ENCODE measurements at places on chromosomes 3 and 15.

GRCh38 chr3:58575971-58576652 is 1.1 kb downstream of the FAM107A start:
- no peaks in the 10 kb centered on the region for H3K36me3 ChIP-seq
- peaks cover 10% of the 10 kb centered on the region for H3K4me1 ChIP-seq
- H3K4me3 ChIP-seq = peak overlapping the region; percentile 20
- DNase-seq = no peak
- H3K27me3 ChIP-seq = no peaks in the 10 kb centered on the region

DNA sequence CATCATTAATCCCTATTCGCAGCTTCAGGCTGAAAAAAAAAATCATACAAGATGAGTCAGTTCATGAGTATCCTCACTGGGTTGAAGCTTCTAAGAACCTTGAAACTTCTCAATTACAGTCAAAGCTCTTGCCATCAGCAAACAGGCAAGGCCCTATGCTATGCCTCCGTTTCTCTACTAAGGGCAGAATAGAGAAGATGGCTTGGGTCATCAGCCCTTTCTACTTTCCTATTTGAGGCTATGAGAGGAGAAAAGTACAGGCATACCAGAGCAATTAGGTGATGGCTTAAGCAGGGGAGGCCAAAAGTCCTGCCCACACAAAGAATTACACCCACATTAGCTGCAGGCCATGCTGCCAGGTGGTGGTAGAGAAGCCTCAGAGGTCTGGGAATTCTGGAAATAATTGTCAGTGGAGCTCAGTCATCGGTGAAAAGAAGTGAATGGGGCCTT is 89.0 kb downstream of the MRPL46 start:
- no peak for DNase-seq
- no peak overlapping the region for H3K27ac ChIP-seq
- H3K27me3 ChIP-seq = no peaks in the 10 kb centered on the region
- H3K36me3 ChIP-seq = no peaks in the 10 kb centered on the region
- H3K4me3 ChIP-seq = no peak overlapping the region

DNA sequence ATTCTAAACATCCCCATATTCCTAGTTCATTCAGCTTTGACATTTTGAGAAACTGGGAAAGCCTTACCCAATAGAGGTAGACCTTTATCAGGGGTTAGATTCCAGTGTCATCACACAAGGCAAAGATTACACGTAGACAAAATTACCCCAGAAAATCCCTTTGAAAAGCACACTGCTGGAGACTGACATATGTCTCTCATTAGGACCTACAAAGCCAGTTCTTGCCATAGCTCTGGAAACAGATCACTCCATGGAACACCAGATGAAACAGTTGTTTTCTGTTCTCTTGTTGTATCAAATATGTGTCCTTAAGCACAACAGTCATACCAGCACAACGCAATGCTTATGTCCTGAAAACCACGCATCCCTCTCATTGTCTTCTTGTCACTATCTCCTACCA is 44.7 kb downstream of the RARB start:
- no peak overlapping the region for H3K4me3 ChIP-seq
- H3K27ac ChIP-seq = peak overlapping the region; percentile 30
- no peaks in the 10 kb centered on the region for H3K36me3 ChIP-seq
- peaks cover 31% of the 10 kb centered on the region for H3K4me1 ChIP-seq
- H3K27me3 ChIP-seq = no peaks in the 10 kb centered on the region

DNA sequence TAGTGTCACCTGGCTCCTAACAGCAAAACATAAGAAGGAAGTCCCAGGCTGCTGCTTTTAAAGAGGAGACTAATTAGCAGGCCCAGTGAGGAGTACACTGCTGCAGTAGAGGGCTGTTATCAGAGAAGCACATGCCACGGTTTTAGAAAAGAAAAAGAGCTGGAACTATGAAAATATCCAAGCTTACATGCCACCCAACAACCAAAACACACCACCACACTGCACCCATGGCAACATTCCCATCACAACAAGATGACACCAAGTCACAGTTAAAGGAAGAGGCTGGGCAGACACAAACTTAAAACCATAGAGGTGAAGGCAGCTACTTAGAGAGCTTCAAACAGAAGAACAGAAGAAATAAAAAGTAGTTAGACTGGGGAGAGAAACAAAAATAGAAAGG is 37.0 kb downstream of the NPTN start:
- H3K4me3 ChIP-seq = no peak overlapping the region
- peaks cover 80% of the 10 kb centered on the region for H3K4me1 ChIP-seq
- no peaks in the 10 kb centered on the region for H3K36me3 ChIP-seq
- no peak for DNase-seq
- no peaks in the 10 kb centered on the region for H3K27me3 ChIP-seq

DNA sequence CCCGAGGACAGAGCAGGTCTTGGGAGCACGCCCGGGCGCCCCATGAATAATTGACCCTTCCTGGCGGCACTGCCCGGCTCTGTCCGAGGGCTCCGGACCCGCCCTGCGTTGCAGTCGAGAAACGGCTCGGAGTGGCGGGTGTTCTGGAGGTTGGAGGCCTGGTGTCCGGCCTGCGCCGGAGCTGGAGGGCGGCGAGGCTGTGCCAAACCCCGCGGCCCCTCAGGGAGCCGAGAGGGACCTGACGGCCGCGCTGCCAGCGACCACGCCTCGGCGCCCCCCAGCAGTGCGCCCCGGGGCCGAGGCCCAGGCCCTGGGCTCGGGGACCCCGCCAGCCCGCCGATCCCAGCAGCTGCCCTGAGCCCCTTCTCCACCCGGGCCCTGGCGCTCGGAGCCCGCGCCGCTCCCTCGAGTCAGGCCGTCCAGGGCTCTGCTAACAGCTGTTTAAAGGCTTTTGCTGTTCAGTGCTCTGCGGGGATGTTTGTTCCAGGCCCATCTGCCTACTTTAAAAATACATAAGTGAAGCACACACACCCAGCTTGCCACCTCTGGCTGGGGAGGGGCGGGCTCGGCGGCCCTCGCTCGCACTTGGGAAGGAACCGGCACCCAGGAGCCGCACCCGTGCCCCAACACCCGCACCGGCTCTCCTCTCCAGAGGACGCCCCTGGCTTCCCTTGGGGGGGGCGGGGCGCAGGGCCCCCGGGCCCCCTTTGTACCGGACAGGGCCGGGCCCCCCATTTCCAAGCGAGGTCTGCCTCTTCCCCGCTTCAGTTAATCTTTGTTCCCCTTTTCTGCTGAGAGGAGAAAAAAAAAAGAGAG is 730 bp upstream of the ZNF710 start:
- H3K36me3 ChIP-seq = no peaks in the 10 kb centered on the region
- peak overlapping the region; percentile 95 for H3K27ac ChIP-seq
- peak; percentile 65 for DNase-seq
- peak overlapping the region; percentile 61 for H3K4me3 ChIP-seq

DNA sequence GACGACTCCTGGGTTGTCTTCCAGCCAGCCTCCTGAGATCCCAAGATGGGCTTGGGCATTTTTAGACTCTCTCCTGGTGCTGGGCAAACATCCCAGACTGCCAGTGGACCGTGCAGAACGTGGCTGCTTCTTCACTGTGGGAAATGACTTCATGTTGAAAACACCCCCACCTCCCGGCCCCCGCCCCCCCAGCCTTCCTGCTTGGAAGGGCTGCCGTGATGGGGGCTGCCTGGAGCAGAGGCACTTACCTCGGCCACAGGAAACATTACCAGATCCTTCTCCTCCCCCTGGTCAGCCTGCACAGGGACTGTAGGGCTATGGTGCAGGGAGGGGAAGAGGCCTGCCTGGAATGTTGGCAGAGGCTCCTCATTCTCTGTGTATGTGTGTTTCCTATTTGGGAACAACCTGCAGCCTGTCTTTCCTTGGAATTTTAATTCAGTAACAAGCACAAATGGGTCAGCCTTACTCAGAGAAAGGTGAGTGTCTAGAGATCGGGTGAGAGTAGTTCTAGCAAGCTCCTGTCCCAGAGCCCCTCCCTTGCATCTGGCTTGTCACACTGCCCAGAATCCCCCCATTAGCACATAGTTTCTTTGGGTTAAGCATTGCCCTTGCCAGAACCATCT is 90.8 kb downstream of the ANP32A start:
- H3K27ac ChIP-seq = peak overlapping the region; percentile 55
- no peaks in the 10 kb centered on the region for H3K36me3 ChIP-seq
- no peak overlapping the region for H3K4me3 ChIP-seq
- H3K4me1 ChIP-seq = peaks cover 18% of the 10 kb centered on the region

GRCh38 chr3:158859362-158859761 is 57.5 kb downstream of the MFSD1 start:
- H3K36me3 ChIP-seq = no peaks in the 10 kb centered on the region
- H3K27ac ChIP-seq = no peak overlapping the region
- no peak overlapping the region for H3K4me3 ChIP-seq
- no peaks in the 10 kb centered on the region for H3K4me1 ChIP-seq

- H3K36me3 ChIP-seq = no peaks in the 10 kb centered on the region
- no peaks in the 10 kb centered on the region for H3K4me1 ChIP-seq
- H3K27me3 ChIP-seq = no peaks in the 10 kb centered on the region
- H3K27ac ChIP-seq = no peak overlapping the region
Observed at GRCh38 chr3:52162250-52162872, 8.1 kb upstream of the POC1A start.

GRCh38 chr15:50140098-50140497 is 21.1 kb upstream of the ATP8B4 start:
- no peak overlapping the region for H3K27ac ChIP-seq
- H3K4me3 ChIP-seq = no peak overlapping the region
- H3K4me1 ChIP-seq = no peaks in the 10 kb centered on the region
- no peak for DNase-seq

DNA sequence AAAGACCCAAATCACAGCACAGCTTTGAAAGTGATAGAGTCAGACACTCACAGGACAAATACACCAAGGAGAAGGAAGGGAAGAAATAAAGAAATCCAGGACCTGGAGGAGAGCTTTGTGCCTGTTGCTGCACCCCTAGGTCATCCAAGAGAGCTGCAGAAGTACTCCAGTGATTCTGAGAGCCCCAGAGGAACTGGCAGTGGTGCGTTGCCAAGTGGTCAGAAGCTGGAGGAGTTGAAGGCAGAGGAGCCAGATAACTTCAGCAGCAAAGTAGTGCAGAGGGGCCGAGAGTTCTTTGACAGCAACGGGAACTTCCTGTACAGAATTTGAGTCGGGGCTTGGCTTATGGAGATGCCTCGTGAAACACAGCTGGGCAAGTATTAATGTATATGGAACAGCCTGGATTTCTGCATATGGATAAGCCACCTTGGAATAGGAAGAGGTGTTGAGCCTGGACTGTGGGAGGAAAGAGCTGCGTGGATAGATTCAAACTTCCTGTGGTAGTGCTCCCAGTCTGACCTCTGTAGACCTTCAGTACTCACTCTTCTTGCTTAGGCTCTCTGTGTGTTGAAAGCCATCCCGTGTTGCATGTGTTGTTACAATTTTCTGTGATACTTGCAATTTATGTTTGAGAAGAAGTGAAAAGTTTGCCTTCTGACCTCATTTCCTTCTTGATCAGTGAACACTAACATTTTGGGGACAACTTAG is 6.1 kb downstream of the NGRN start:
- H3K27ac ChIP-seq = no peak overlapping the region
- no peaks in the 10 kb centered on the region for H3K36me3 ChIP-seq
- H3K27me3 ChIP-seq = no peaks in the 10 kb centered on the region

DNA sequence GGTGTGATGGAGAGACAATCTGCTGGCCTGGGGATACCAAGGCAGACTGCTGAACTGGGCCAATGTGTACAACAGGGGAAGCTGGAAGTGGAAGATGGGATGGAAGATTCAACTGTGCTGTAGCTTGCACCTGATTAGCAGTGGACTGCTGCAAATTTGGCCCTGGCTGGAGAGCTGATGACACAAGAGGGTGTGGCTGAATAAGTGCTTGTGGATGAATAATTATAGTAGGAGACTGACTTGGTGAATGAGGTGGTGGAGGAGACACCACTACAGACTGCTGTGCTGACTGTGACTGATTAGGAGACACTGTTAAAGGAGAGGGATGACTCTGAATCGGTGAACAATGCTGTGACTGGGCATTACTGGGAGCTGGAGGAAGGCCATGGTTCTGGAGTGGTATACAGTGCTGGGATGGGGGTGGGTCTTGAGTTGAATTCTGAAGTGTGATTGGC is 52.5 kb downstream of the PHC3 start:
- H3K27ac ChIP-seq = no peak overlapping the region
- H3K4me1 ChIP-seq = no peaks in the 10 kb centered on the region
- no peaks in the 10 kb centered on the region for H3K27me3 ChIP-seq
- H3K36me3 ChIP-seq = peaks cover 28% of the 10 kb centered on the region

- peaks cover 7% of the 10 kb centered on the region for H3K4me1 ChIP-seq
- H3K4me3 ChIP-seq = no peak overlapping the region
Observed at GRCh38 chr3:177692304-177692975, 495.2 kb upstream of the TBL1XR1 start.

- H3K27ac ChIP-seq = no peak overlapping the region
- no peaks in the 10 kb centered on the region for H3K27me3 ChIP-seq
- no peaks in the 10 kb centered on the region for H3K4me1 ChIP-seq
- no peak overlapping the region for H3K4me3 ChIP-seq
- H3K36me3 ChIP-seq = no peaks in the 10 kb centered on the region
Observed at GRCh38 chr3:95334461-95334860, 1271.6 kb downstream of the NSUN3 start.

DNA sequence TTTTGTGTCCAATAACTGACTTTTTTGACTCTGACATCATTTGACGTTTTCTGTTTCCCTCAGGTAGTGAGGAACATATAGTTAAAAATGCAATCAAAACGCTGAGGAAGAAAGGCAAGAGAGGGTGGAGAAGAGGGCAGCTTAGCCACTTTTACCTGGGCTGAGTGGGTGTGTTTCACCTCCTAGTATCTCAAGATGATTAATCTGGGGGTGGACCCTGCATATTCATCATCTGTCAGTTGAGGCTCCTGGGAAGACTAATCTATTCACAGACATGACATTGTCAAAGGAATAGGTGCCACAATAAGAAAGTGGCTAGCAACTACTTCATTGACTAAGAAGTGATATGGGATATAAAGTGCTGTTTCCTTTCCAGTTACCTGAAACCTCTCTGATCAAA is 331.5 kb upstream of the RARB start:
- DNase-seq = no peak
- no peaks in the 10 kb centered on the region for H3K27me3 ChIP-seq
- H3K36me3 ChIP-seq = no peaks in the 10 kb centered on the region
- H3K4me1 ChIP-seq = no peaks in the 10 kb centered on the region
- H3K27ac ChIP-seq = no peak overlapping the region

DNA sequence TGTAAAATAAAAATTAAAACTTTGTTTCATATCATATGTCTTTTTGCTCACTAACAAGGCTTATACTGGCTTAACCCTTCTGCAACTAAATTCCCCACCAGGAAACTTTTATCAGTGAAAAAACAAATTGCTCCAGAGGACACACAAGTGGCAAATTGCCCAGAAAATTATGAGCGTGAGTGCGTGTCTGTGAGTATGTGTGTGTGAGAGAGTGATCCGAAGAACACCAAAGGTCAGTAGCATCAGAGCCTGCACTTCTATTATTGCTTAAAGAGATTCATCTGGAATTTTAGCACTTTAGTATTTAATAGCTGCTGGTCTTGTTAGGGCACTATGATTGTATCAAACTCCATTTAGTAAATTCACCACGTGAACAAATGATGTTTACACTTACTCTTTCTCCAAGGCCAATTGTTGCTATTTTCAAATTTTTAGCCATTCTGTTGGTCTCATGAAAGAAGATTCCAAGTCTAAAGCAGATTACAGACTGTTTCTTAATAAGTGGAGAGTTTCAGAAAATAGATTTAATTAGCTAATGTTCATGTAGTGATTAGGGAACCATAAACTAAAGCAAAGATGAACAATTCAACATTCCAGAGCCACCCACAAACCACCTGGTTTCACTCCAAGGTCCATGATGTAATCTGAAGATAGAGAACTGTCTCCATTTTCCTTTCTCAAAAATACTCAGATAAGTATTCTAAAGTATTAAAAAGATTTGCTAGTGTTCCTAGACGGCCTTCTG is 91.1 kb upstream of the IL12A start:
- no peaks in the 10 kb centered on the region for H3K27me3 ChIP-seq
- H3K36me3 ChIP-seq = no peaks in the 10 kb centered on the region
- H3K4me3 ChIP-seq = no peak overlapping the region
